ENCODE measurements at places on chromosomes 16 and 17.

DNA sequence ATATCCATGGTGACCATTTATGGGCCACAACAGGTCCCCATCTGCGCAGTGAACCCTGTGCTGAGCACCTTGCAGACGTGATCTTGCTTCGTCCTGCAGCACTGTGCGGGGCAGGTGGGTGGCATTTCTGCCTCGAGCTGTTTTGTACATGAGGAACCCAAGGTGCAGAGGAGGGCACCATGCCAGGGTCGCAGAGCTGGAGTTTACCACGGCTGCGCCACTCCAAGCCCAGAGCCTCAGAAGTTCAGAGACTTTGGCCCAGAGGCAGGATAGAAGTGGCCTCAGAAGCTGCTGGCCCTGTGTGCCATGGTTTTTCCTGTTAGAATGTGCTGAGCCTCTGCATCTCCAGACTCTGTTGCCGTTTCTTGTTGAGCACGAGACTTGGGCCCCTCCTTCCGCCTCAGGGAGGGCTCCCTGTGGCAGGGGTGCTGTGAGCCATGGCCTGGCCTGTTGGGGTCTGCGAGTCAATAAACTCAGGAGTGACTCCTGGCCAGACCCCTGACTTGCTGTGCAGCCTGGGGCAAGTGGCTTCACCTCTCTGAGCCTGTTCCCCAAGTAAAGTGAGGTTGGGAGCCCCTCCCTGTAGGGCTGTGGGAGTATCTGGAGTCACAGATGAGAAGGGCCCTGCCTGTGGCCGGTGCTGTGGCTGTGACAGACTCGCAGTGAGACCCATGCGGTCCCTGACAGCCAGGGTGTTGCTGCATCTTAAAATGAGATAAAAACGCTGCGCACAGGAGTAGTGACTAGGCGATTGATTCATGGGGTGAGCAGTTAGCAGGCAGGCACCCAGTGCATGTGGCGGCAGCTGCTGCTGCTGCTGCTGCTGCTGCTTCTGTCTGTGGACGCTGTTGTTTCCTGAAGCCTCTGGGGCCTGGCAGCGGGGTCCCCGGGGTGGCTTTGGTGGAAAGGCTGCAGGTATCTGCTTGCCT lies 11.8 kb downstream of the MAP2K3 start:
- DNase-seq = no peak

DNA sequence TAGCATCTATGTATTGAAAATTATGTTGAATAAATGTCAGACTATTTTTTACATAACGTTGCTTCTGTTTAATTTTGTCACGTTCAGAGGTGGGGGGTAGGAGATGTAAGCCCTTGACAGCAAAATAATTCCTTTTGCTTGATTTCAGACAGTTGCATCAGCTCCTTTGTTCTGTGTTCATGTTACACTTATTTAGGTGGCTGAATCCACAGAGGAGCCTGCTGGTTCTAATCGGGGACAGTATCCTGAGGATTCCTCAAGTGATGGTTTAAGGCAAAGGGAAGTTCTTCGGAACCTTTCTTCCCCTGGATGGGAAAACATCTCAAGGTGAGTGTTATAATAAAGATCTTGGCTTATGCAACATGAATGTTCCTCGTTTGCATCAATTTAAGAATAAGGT lies 4.5 kb downstream of the HERPUD1 start:
- no peak for DNase-seq

- no peak for DNase-seq
Observed at GRCh38 chr16:66152823-66153393, 213.6 kb upstream of the CDH5 start.

- DNase-seq = no peak
Observed at GRCh38 chr17:20174588-20175265, 165.6 kb downstream of the SPECC1 start.

GRCh38 chr16:84821728-84822689 lies 2.2 kb downstream of the CRISPLD2 start:
- DNase-seq = no peak

DNA sequence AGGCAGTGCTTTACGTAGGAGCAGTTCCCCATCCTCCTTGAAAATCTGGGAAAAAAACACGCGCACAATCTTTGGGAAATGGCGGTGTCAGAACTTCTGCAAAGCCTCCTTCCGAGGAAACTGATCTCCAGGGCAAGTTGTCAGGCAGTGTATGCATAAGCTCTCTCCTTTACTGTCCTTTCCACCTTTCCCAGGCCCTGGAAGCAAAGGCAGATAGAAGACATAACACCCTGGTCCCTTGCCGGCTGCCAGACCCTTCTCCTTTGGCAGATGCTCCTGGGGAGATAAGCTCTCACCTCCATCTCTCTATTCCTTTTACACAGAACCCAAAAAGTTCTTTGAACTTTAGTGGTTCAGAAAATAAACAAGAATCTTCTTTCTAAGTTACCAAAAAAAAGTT lies 12.4 kb downstream of the TOB1 start:
- no peak for DNase-seq

DNA sequence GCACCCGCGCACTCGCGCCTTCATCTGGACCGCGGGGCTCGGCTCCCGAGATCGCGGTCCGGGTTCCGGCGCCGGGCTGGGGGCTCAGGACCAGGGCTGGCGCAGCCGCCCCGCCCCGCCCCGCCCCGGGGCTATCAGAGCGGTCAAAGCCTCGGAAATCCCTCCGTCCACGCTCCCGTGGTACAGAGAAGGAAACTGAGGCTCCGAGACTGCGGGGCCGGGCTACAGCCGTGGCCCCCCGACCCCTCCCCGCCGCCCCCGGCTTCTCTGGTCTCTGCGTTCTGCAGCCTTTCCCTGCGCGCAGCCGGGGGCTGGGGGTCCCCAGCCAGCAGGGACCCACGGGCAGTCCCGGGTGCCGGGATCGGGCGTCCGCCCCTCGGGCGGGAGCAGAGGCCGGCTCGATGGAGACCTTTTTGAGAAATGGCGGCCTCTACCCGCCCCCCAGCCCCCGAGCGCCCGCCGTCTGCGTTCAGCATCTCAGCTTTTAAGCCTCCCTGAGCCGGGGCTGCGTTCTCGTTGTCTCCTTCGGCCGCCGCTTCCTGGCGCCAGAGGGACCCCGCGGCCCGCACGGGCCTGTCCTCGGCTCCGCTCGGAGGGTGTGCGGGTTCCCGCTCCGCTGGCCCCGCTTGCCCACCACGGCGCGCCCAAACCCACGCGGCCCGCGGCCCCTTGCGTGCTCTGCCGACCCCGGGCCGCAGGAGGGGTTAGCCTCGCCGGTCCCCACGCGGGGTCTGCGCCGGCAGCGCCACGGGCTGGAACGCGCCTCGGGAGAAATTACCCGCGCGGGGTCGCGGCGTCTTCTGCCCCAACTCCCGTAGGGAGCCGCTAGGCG lies 1.5 kb upstream of the NPTX1 start:
- no peak for DNase-seq

- DNase-seq = no peak
Observed at GRCh38 chr16:86574646-86575045, 3.7 kb upstream of the FOXL1 start.

DNA sequence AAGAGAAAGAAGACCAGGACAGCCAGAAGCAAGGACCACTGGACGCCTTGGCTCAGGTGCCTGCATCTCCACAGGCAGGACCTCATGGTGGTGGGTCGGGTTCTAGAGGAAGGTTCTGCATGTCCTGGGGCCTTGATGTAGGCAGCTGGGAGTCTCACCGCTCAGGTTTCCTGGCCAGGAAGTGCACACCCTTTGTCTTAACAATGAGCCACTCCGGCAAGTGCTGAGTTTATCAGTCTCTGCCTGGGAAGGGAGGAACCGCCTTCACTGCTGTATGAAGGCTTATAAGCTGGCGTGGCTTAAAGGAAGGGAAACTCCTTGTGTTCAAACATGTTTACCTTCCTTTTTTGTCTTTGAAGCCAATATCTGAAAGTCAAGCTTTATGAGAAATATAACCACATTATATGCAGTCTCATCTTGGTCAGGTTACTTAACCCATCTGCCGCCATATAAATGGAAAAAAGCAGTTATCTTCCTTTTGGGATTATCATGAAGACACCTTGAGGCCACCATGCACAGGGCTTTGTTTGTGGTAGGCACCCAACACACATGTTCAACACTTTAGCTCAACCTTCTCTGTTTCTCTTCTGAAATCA lies at the start of gene ST6GALNAC1:
Gene ST6GALNAC1 (minus strand): TSS at position 205 of the 596 bp plus-strand sequence. CDS start 119 bp downstream, at position 86.
- DNase-seq = no peak

DNA sequence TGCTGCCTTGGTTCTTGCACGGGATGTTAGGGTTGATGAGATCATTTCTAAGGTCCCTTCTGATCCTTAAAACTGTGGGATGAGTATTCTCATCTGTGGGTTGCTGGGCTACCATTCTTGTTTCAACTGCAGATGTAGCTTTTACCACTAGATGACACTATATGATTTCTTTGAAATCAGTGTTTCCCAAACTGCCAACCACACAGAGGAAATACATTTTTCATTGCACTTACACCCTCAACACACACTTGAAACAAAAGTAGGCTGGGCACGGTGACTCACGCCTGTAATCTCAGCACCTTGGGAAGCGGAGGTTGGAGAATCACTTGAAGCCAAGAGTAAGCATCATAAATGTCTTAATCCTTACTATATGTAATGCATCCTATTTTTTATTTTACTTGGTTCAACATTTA lies 15.3 kb downstream of the LCMT1 start:
- peak; percentile 16 for DNase-seq

GRCh38 chr17:82351713-82352488 lies 7.1 kb upstream of the TEX19 start:
- peak; percentile 64 for DNase-seq

GRCh38 chr16:67419502-67419901 lies 3.2 kb upstream of the ZDHHC1 start:
- no peak for DNase-seq

GRCh38 chr16:525520-526180 lies 1.9 kb upstream of the CAPN15 start:
- peak; percentile 30 for DNase-seq

- DNase-seq = peak; percentile 37
Observed at GRCh38 chr16:2121853-2122252, 13.8 kb downstream of the PKD1 start.

DNA sequence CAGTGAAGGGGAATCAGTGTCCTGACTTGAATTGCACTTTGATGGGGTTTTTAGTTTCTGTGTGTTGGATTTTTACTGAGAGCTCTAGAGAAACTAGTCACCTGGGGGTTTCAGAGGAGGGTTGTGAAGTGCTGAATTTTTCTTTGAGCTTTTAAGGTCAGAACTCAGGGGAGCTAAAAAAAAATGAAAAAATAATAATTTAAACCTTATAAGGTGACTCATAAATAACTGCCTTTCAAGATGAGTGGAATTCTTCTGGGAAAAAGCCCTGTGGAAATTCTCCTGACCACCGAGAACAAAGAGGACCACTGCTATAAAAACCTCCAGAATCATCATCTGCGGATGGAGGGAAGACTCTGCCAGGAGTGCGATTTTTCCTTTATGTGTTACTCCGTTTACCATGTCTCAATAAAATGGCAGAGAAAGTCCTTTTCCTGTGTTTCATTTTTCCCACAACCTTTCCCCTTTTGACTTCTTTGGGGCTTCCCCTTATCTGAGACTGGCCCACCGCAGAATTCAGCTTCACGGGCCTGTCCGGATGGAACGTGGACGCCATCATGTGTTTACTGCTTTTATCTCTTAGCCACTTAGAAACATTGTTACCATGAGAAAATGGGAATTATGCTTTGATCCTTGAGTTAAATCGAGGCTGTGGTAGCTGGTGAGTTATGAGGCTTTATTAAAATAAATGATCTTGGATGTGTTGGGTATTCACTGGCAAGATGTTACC lies 39.7 kb downstream of the RPTOR start:
- no peak for DNase-seq

DNA sequence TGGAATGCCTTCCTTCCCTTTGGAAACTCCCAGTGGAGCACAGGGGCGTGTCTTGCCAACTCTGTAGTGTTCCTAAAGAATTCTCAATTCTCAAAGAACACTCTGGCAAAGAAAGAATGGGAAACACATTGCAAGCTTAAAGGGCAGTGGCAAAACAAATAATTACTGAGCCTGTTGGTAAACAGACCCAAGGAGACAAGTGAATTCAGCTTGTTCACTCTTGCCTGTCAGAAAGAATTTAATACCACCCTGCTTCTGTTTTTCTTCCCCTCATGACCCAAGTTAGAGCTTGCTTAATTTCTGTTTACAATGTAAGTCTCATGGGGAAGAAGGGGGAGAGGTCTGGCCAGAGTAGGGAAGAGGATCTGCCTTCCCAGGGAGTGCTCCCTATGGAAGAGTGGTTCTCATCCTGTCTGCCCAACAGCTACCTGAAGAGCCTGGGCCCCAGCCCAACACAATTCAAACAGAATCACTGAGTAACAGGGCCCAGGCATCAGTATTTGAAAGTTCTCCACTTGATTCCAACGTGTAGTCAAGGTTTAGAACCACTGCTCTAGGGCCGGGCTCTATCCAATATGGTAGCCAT lies 386.0 kb downstream of the SLC39A11 start:
- no peak for DNase-seq

- no peak for DNase-seq
Observed at GRCh38 chr17:64534187-64534586, 27.4 kb downstream of the CEP95 start.

- DNase-seq = no peak
Observed at GRCh38 chr17:35057332-35057915, 6.1 kb downstream of the RFFL start.

GRCh38 chr17:80284631-80285030 lies 24.0 kb downstream of the RNF213 start:
- no peak for DNase-seq

DNA sequence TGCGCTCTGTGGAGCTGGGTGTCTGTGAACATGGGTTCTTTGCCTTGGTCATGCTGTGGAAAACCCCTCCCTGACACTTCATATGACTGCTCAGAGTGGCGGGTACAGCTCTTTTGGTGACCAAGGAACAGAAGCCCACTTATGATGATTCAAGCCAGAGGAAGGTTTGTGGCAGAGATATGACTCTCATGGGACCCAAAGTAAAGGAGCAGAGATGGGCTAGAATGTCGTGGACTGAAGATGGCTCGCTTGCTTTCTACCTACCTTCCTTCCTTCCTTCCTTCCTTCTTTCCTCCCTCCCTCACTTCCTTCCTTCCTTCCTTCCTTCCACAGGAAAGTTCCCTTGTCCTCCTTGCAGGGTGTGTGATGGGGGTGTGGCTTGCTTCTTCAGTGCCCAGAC lies 169.7 kb upstream of the IRX3 start:
- no peak for DNase-seq

- no peak for DNase-seq
Observed at GRCh38 chr16:65489531-65490023, 367.7 kb upstream of the CDH11 start.

- DNase-seq = no peak
Observed at GRCh38 chr16:86196687-86197391, 297.9 kb downstream of the IRF8 start.

DNA sequence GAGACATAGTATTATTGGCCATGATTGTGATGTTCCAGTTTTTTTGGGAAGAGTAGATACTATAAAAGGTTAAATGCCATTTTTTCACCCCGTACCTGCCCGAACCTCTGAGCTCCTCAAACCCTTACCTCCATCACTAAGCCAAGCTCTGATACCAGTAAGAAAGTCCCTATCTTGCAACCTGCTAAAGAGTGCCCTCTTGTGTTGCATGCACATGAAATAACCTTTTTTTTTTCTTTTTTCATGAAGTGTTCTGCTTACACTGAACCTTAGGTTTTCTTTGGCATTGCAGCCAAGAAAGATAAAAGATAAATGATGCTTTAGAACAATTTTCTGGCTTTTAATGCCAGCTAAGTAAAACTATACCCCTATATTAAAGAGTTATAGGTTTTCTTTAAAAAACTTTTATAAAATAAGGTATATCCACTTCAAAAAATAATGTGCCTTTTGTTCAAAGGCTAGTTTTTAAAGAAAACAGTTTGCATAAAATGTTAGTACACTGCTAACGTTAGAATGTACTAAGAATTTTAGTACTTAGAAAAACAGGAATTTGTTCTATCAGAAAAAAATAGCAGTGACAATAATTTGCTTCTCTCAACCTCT lies 295.3 kb upstream of the PMFBP1 start:
- no peak for DNase-seq

All from occipital lobe (tissue), 3 donors.